DMS79 treated with DMSO at 0.1 percent for 48 hours (cell line): ENCODE measurements at places on chromosomes 2 and 18.

- no peak for DNase-seq
Observed at GRCh38 chr2:113211226-113212105, 37.7 kb downstream of the PSD4 start.

GRCh38 chr2:74915743-74916142 is 42.7 kb upstream of the POLE4 start:
- no peak for DNase-seq

DNA sequence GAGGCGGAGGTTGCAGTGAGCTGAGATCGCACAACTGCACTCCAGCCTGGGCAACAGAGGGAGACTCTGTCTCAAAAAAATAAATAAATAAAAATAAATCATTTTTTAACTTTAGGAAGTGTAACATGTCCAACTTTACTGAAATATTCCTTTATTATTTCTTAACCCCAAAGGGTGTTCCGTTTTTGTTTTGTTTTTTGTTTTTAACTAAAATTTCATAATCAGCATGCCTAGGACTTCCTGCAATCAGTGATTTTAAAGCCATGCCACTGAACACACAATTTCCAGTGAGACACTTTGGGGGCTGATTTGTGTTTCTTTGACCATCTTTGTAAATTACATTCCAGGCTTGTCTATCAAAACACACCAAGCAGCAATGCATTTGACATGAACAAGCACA is 7.1 kb downstream of the CATIP start:
- DNase-seq = no peak

DNA sequence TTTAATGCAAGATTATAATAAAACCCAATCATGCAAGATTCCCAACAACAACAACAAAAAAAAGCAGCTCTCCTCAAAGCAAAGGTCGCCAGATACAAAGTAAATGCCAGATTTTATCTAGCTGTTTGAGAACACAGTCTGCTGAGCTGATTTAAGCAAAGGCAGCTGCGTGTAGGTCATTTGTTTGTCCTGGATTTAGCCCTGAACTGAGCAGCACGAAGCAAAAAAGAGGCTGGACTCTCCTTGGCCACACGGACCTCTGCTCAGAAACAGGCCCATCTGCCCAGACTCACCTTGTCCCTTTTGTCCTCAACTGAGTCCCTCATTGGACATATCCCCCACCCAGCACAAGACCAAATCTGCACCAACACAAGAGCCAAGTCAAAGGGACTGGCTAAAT is 91.5 kb downstream of the PID1 start:
- DNase-seq = no peak
